ENCODE measurements at places on chromosomes 4 and X.

DNA sequence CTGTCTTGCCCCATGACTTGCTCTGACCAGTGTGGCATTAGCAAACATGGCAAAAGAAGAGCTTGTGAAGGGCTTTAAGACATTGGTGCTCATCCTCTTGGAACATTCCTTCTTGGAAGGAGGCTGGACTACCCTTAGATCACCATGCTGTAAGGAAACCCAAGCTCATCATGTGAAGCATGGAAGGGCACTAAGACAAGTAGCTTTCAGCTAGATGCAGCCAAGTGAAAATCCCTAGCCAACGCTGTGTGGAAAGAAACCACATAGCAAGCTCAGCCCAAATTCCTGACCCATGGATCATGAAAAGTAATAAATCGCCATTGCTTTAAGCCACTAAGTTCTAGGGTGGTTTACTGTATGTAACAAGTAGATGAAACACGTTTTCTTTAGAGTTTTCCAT is 12.4 kb upstream of the PACRGL start:
- DNase-seq, result no peak

DNA sequence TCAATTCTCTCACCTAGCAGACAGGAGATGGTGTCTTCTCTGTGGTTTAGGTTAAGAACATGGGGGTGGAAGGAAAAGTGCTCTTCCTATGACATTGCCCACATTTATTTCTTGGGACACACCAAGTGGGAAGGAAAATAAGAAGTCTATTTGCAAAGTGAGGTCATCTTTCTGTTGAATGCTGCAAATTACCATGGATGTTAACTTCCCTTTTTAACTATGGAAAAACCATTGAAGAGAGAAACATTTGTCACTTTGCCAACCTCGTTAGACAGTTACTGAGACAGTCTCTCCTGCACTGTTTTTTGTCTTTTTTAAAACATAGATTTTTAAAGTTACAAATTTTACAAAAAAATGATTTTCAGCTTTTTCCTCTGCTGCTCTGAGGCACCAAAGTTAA is 72.8 kb upstream of the BEND4 start:
- no peak for DNase-seq

DNA sequence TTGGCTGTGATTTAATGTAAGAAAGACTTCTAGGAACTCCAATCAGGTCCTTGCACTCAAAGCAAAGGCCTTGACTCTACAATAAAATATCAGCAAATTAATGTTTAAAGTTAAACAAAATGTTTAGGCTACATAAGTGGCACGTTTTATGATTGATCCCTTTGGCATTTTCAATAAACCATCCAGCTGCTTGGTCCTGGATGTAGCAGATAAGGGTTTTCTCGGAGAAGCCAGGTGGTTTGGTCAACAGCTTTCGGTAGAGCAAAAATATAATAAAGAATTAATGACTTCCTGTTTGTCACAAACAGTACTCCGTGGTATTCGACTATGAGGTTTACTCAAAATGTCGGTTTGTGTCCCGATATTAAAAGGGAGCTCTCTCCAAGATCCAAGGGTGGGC is 95.8 kb downstream of the GEMIN8 start:
- DNase-seq, result no peak

DNA sequence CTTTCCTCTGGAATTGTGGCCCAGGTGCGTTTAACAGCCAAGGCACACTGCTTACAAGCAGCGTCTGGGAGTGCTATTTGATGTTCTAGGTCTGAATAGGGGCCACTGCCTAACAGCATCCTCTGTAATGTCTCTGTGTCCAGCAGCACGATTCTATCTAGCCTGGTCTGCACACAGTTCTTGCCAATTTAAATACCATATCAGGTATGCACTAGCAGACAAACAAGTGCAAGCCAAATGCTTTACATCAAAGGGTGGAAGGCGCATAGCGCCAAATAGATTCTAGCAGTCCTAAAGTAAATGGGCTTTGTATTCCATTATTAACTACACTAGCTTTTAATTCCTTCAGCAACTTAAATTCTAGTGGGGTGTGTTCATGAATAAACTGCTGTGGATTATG is 15.8 kb upstream of the UGDH start:
- DNase-seq, result no peak

DNA sequence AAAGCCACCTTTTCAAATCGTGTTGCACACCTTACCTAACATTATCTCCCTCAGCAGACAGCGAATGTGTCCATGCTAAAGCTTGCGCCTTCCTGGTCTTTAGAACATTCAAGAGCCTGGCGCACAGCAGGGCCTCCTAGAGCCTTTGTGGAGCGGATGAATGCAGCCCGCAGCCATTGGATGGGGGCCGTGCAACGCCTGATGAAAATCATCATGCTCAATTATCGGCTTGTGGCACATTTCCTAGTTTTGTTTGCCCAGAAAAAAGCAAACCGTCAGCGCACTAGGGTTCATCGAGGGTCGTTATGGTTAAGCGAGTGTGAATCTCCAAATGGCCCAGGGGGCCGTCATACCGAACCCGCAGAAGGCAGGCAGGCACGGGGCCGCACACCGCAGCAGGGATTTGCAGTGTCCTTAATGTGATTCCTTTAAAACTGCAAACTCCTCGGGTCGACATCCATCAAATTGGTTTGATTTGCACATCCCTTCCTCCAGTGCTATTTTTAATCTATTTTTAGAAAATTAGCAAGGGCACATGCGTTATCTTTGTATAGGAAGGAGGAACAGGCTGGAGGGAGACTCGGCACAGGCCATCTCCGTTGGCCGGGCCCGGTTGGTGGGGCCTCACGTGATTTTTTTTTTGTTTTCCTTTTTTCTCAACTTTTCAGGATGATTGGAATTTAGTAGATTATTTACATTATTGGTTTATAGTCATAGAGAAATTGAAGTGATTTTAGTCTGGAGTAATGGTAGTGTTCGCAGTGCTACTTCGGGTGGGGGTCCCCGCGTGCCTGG is 53.1 kb downstream of the ABLIM2 start:
- no peak for DNase-seq

DNA sequence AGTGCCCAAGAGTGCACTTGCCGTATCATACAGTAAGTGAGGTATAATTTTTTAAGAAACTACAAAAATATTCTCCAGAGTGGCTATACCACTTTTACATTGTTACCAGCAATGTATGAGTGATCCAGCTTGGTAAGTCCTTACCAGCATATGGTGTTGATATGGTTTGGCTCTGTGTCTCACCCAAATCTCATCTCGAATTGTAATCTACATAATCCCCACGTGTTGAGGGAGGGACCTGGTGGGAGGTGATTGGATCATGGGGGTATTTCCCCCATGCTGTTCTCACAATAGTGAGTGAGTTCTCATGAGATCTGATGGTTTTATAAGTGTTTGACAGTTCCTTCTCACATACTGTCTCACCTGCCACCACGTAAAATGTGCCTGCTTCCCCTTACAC is 44.8 kb downstream of the RBMX start:
- DNase-seq, result no peak

DNA sequence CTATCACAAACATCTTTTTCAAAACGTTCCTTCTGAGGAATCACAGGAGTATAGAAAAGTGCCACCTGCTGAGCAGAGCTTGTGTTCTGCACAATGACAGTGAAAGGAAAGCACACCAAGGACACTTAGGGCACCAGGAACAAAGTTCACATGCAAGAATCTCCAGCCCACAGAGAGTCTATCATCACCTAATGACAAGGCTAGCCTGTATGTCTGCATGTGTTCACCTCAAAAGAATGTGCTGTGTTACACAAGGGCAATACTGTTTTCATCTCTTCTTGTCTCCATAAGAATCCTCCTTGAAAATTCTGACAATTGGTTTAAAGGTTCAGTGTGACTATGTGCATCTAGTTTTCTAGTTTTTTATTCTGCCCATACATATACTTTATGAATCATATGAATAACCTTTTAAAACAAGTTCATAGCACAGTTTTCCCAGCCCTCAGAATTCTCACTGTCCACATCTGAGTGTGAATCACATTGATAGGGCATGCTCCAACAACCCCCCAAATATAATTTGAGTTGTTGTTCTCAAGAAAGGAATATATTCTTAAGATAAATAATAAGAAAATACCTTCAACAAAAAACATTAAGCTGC is 118.0 kb downstream of the PWWP3B start:
- DNase-seq, result no peak

DNA sequence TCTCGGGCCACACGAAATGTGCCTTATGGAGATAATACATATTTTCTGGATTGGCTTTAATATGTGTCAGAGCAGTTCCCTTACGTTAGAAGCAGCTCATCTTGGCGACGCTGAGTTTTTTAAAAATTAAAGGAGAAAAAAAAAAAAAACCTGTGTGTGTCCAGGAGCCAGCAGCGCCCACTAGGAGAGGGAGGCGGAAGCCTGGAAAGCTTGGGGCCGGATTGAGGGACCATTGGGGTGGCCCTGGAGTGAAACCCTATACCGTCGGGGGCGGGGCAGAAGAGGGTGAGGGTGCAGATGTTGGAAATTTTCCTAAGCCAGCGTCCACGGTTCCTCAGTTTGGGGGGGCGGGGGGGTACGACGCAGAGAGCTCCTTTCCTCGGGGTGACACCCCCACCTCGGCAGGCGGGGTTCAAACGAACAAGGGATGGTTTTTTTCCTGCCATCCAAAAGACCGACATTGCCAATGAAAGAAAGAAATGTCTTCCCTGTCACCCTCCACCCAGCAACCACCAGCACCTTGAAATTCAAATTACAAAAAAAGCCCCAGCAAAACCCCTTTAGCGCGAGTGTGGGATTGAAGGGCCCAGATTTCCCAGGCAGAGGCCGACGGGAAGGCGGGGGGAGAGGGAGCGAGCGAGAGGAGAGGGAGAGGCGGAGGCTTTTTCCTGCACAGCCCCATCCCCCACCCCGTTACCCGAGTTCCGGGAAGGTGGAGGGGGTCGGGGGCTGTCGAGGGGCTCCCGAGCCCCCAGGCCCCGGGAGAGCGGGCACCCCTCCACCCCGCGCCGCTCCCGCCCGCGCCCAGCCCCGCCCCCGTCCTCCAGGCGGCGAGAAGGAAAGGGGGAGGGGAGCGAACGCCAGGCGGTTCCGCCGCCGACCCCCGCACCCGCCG is 859 bp downstream of the SMARCA1 start:
- DNase-seq, result no peak

GRCh38 chr4:182853731-182854330 is 63.4 kb downstream of the DCTD start:
- no peak for DNase-seq

DNA sequence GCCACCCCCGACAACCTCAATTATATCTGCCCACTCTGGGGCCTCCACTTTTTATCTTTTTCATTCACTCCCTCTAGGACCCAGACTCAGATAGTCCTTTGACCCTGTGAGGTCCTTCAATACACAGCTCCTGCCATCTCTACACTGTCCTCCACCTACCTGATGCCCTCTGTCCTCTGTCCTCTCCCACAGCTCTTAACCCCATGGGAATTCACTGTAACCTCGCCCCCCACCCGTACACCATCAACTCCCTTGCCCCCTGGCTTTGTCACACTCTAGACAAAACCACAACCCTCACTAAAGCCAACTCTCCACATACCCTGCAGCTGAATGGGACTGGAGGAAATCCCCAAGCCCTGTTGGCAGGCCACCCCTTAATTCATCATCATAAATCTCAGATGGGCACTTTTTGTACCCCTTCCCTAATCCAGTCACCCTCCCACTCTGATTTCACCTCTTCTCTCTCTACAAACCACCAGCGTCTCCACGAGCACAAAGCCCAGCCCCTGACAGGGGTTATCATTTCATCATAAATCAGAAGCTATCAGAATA is 52.3 kb upstream of the ENPP6 start:
- no peak for DNase-seq

GRCh38 chr4:81722290-81722851 is 250.7 kb upstream of the RASGEF1B start:
- no peak for DNase-seq

DNA sequence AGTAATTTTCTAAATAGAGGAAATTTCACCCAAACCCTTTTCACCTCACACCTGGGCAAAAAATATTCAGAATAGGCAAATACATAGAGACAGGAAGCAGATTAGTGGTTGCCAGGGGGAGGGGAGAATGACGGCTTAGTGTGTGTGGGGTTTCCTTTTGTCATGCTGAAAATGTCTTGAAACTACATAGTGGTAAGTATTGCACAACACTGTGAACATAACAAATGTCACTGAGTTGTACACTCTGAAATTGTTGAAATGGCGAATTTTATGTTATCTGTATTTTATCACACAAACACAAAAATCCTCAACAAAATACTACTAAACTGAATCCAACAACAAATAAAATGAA is 60.7 kb upstream of the PLAC1 start:
- DNase-seq, result no peak

DNA sequence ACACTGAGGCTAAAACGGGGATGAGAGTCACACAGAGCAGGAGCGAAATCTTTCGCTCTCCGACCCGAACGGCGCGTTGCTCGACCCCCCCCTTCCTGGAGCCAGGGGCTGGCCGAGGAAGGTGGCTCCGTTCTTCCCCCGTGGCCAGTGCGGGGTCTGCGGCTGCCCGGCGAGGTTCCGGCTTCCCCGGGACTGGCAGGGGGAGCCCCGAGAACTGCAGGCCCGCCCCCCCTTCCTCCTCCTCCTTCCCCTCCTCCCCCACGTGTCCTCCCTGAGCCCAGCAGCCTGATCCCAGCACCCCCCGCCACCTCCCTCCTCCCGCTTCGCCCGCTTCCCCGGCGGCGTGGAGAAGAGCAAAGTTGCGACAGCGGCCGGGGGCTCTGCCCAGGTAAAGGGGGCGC is 2.4 kb upstream of the BCORL1 start:
- DNase-seq, result no peak

GRCh38 chr4:170307182-170307581 is 217.4 kb upstream of the AADAT start:
- no peak for DNase-seq

- DNase-seq, result no peak
Measured at GRCh38 chr4:164617911-164618310, 136.0 kb upstream of the SMIM31 start.

DNA sequence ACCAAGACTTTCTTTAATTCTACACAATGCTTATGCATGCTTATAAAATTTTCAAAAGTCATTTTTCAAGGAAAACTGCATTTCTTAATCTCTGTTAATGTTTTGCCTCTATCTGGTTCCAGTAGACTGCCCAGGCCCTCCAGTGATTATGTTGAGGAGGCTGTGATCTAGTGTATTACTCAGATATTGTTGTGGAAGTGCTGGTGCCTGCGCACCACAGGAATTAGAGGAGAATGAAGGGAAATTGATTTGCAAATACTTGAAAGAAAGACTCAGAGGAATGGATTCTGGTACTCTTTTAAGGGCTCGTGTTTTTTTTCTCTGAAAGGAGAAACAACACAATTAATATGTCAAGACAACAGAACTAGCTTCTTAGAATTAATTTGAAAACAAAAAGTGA is 1015.1 kb downstream of the RPA4 start:
- no peak for DNase-seq

- DNase-seq, result no peak
Measured at GRCh38 chr4:7332216-7333023, 102.3 kb downstream of the PSAPL1 start.

DNA sequence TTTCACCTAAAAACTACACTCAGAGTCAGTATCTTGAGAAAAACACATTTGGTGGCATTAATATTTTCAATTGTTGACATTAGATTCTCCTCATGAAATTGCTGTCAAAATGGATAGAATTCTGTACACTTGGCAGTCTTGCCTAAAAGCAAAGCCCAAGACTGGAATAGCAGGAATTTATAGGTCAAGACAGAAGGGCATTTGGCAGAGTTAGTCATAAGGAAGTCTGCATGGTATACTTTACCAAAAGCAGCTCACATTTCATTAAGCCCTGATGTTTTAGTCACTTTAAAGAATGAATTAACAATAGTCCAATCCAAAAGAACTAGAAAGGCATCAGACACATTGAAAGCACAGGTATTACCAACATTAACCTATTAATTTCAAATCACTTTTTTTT is 7.1 kb downstream of the CCDC160 start:
- no peak for DNase-seq
